ENCODE measurements at places on chromosomes 7 and 10.

DNA sequence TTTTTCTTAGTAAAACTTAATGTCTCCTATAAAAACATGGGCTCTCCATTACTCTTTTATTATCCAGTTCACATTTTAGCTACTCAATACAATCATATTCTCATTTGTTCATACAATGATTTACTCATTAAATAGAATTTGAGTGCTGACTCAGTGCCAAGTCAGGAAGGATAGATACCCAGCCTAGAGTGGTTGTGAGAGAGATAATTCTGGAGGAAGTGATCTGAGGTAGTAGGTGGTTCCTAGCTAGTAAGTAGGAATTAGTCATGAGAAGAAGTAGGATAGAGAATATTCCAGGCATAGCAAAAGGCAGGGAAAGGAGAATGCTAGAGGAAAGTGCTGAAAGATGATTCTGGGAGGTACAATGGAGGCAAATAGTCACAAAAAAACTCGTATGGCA is 133.5 kb upstream of the MBL2 start:
- DNase-seq = no peak

- no peak for DNase-seq
Observed at GRCh38 chr10:87763086-87763861, 54.8 kb downstream of the ATAD1 start.

GRCh38 chr7:157397731-157398691 is 61.2 kb downstream of the DNAJB6 start:
- peak; percentile 28 for DNase-seq

- no peak for DNase-seq
Observed at GRCh38 chr10:52645187-52645758, 127.3 kb downstream of the MBL2 start.

GRCh38 chr10:86956195-86956847 is 1.1 kb downstream of the MMRN2 start:
- no peak for DNase-seq

- no peak for DNase-seq
Observed at GRCh38 chr10:3837647-3838459, 52.8 kb upstream of the KLF6 start.

DNA sequence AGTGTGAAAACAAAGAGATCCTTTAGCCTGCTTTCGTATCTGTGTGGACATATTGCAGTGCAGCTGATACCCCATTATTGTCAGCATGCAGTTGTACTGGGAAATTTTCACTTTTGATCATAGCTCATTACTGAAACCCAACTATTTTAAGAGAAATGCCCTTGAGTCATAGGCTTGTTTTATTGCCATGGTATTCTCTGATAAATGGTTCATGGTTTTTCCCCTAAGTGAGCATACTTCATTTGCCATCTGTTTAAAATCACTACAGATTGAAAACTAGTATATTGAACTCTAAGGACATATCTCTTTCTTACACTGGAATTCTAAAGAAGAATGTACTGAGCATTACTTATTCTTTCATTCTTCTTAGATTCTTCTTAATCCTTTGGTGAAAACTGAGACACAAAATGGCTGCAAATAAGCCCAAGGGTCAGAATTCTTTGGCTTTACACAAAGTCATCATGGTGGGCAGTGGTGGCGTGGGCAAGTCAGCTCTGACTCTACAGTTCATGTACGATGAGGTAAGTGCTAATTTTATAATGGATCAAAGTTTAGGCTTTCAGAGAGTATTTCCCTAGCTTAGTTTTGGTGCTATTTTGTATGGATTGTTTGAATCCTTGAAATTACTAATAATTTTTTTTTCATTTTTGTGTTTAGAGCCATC is 63.0 kb downstream of the RALA start:
- DNase-seq = no peak

- no peak for DNase-seq
Observed at GRCh38 chr7:29038463-29038862, 80.3 kb upstream of the TRIL start.

DNA sequence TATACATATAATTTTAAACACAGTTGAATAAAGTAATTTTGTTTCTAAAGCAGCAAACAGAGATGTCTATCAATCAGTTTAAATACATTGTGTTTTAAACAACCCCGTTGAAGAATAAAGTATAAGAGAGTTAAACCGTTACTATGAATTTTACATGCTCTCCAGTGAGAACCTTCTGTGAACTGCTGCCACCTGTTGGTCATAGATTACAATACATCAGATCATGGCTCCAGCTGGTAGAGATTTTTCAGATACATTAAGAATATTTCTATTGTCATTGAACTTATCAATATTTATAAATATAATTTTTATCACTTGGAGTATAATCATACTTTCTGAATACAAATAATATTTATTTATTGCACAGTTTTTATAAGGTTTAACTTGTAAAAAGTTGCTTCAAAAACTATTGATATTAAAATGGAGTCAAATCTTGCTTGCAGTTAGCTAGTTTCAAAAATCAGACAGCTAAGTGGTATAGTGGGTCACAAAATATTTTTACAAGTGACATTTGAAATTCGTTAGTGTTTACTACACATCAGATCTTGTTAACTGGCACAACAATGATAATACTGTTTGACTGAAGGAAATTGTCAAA is 561.2 kb upstream of the PHF14 start:
- no peak for DNase-seq

DNA sequence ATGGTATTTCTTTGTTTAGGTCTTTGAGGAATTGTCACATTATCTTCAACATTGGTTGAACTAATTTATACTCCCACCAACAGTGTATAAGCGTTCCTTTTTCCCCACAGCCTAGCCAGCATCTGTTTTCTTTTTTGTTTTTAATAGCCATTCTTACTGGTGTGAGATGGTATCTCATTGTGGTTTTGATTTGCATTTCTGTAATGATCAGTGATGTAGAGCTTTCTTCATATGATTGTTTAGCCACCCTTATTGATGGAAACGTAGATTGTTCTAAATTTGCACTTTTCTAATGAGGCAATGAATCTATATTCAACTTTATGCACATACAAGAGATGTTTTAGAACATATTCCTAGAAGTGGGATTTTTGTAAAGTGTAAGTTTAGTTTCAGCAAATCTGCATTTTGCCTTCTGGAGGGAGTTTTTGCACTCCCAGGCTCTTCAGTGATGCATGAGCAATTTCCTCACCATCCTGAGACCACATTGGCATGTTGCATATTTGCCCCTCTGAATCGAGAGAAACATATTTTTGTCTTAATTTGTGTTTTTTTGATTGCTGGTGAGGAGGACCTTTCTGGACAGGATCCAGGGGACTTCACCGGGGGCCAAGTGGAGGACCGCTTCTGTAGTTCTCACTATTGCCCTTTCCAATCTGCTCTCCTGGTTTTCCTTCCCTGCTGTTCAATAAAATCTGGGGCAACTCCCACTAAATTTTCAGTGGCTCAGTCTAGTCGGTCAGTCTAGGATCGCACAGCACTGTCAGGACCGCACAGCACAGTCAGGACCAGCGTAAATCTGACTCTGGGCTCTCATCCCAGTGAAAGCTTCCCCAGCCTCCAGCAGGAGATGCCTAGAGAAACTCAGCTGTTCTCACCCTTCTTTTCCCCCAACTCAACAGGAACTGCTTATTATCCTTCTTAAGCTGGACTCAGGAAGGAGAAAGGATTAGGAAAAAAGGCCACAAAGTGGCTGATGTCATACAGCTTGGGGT is 157.0 kb downstream of the PTPN20 start:
- DNase-seq = no peak

- DNase-seq = no peak
Observed at GRCh38 chr10:70193391-70193844, 23.1 kb upstream of the SAR1A start.

GRCh38 chr7:1666823-1667565 is 3.1 kb upstream of the ELFN1 start:
- peak; percentile 22 for DNase-seq

DNA sequence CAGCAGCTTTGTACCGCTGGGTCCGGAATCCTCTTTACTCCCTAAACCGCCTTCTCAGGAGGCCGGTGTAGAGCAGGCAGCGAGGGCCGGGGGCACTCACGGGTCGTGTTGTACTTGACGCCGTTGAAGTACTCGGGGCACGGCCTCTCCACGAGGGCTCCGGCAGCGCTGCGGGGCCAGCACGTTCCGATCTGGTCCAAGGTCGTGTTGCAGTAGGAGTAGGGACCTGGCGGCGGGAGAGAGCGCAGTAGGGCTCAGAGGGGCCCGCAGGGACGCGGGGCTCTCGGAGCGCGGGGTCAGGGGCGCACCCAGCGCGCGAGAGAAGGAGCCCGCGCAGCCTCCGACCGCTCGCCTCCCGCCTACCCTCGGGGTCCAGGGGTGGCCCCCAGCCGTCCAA is 443 bp downstream of the CRHR2 start:
- DNase-seq = peak; percentile 25

DNA sequence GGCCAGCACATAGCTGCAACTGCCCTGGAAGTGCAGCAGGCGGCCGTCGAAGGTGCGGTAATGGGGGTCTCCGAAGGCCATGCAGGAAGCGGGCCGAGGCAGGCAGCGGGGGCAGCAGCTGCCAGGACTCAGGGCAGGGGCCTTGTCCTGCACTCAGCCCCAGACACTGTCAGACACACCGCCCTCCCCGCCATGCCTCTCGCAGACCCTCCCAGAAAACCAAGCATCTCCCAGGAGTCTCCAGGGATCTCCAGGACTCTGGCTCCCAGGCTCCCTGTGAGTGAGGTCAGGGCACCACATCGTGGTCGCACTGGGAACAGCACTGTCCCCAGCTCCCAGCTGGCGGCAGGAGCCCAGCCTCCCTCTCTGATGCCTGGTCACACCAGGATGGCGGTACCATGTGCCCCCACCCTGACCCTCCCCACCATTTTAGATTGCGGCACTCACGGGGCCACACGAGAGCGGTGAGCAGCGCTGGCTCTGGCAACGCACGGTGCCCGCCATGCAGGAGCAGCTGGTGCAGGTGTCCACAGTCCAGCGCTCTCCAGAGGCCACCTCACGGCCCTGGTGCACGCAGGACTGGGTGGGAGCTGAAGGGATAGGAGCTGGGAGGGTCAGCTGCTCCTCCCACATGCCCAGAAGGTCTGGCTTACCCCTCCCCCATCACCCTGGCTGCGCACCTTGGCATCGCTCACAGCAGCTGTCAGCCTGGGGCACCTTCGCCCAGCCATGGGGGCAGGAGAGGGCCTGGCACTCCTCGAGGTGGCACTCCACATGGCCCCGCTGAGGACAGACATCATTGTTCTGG is 17.5 kb downstream of the ATP6V1F start:
- DNase-seq = no peak

DNA sequence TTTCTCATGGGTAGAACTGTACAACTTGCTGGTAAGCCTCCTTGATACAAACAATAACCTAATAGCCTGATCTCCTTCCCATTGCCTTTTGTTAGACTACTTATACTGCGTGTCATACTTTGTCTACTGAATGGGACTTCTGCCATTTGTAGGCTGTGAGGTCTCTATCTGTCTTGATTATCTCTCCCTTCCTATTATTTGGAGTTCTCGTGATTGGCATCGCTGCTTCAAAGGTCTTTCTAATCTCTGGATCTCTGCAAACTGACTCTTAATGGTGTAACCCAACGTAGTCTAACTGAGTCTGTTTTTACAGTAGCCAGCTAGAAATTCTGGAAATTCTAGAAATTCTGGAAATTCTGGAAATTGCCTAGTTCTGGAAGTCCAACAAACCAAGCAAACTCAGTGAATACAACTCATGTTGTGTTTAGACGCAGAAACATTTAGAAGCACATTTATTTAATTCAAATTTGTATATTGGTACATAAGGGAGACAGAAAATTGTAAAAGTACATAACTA is 29.8 kb downstream of the PHYHIPL start:
- no peak for DNase-seq

- no peak for DNase-seq
Observed at GRCh38 chr7:98875501-98875900, 2.8 kb upstream of the TRRAP start.

DNA sequence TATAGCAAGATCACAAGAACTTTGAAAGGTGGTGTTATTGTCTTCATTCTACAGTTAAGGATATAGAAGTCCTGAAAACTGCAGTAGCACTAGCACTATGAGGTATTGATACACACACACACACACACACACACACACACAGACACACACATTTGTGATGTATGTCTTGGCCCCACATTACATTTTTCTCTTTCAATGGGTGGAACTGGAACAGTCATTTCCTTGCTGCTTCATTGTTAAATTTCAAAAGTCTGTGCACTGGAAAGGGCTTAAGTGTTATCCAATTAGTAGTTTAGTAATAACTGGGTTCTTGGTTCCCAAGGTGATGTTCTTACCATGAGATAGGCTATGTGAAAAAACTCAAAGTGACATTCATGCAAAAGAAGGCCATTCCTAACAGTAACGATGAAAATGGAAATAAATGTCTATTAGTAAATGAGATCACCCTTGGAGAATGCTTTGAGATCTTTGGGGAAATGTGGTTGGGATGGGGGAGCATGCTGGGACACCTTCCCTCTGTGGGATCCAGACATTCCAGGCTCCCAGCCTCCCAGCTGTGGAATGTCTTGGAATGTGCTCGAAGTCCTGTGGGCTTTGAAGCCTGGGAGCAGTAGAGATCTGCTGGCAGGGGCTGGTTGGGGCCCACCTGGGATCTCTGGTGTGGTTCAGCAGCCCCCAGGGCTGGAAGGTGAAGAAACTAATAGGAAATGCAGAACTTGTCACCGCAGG is 37.4 kb upstream of the CALD1 start:
- DNase-seq = no peak

DNA sequence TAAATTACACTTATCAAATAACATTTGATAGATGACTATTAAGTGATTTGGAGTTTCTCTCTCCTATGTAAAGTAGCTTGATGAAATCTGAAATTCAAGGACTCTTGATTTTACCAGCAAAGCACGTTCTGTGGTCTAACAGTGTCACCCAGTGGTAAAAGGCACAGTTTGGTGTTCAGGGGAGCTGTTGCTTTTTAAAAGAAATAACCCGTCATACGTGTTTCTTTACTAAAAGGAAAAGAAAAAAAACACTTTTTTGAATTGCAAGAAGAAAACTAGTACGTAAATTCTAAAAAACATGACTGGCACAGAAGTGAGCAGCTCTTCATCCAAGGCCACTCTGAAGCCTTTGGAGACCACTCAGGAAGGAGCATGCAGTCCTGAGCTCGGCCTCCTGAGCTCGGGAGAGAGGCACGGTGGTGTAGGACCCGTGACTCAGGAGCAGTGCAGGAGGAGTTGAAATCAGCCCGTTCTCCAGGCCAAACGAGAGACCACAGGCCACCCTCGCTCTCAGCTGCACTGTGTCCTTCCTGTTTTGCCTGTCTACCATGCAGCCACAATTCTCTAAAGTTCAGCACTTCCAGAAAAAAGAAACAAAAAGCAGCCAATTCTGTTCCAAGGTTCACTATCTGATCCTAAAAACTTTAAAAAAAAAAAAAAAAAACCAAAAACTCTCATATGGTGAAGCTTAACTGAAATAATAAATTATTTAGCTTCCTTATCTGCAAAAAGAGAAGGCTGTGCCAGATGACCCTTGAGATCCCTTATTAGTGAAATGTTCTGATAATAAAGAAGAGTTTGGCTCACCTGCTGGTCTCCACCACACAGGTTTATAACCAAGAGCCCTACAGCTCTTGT is 212.6 kb upstream of the FRMD4A start:
- no peak for DNase-seq

DNA sequence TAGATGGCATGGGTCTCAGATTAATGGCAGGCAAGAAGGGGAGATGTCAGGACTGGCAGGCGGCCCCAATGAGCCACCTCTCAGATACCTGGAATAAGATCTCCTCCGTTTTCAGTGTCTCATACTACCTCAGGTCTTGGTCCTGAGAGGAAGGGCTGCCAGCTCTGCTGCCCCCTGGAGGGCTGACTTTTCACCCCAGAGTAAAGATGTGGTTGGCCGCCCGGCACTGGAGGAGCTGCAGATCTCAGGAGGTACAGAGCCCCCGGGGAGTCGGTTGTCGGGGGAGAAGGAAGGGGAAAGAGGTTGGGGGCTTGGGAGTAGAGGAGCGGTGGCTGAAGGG is 642 bp upstream of the COL13A1 start:
- peak; percentile 22 for DNase-seq
